ENCODE measurements at places on chromosomes 6 and 20.

GRCh38 chr20:57390604-57391438, at the start of gene RBM38:
TSS of gene RBM38 (plus strand) at chr20:57391396. CDS start at chr20:57391582, 186 bp downstream.
- DNase-seq = peak; percentile 93

GRCh38 chr6:54135665-54136369, 24.6 kb downstream of the MLIP start:
- no peak for DNase-seq

GRCh38 chr20:62760471-62760855, 35.8 kb upstream of the MRGBP start:
- no peak for DNase-seq

DNA sequence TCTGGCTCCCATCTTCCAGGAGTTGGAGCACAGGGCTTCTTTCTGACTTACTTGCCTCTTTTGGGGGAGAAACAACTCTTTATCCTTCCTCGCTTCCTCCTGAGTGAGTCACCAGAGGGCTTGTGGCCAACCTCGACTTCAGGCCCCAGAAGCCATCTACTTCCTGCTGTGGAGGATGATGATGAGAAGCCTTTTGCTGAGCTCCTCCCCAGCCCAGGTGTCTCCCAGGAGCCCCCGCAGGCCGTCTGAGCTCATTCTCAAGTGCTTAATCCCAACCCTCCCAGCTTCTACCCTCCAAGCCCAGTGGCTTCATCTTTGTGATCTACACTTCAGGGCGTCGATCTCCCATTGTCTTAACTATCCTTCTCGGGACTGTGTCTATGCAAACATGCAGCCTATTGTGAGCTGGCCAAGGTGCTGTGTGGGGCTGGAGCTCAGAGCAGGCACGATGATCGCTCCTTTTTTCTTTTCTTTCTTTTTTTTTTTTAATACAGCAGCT, 27.9 kb downstream of the SDCBP2 start:
- DNase-seq = peak; percentile 88

DNA sequence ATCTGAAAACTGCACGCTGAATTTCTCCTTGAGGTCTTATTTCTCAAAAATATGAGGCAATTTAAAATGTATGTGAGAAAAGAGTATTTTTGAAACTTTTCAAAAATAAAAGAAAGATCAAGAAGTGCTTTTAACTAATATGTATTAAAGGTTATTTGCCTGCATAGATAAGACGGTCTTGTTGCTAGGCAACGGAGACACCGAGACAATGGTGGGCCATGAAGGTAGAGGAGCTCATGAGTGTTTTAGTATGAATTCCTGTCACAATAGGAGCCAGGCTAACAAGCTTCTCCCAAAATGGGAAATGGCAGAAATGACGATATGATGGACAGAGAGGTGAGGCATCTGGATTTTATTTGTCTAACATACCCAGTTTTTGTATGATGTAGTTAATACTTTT, 308.2 kb downstream of the SLC35F1 start:
- DNase-seq = no peak

- no peak for DNase-seq
Observed at GRCh38 chr6:26538572-26538902, 371 bp downstream of the HMGN4 start.

DNA sequence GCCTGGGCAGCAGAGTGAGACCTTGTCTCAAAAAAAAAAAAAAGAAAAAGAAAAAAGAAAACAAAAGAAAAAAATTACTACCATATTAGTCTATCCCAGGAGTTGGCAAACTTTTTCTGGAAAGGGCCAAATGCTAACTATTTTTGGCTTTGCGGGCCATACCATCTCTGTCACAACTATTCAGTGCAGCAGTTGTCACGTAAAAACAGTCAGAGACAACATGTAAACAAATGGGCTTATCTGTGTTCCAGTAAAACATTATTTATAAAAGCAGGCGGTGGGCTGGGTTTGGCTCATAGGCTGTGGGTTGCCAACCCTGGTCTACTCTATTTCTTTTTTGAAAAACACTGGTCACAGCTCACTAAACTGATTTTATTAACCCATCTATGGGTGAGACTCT, 53.4 kb downstream of the EYA2 start:
- no peak for DNase-seq

- DNase-seq = no peak
Observed at GRCh38 chr6:127691146-127691545, 114.2 kb downstream of the C6orf58 start.

- no peak for DNase-seq
Observed at GRCh38 chr20:40930561-40930960, 98.1 kb upstream of the TOP1 start.

- no peak for DNase-seq
Observed at GRCh38 chr6:154874773-154875592, 120.1 kb upstream of the TIAM2 start.

GRCh38 chr6:582370-582769, 74.5 kb downstream of the HUS1B start:
- no peak for DNase-seq

DNA sequence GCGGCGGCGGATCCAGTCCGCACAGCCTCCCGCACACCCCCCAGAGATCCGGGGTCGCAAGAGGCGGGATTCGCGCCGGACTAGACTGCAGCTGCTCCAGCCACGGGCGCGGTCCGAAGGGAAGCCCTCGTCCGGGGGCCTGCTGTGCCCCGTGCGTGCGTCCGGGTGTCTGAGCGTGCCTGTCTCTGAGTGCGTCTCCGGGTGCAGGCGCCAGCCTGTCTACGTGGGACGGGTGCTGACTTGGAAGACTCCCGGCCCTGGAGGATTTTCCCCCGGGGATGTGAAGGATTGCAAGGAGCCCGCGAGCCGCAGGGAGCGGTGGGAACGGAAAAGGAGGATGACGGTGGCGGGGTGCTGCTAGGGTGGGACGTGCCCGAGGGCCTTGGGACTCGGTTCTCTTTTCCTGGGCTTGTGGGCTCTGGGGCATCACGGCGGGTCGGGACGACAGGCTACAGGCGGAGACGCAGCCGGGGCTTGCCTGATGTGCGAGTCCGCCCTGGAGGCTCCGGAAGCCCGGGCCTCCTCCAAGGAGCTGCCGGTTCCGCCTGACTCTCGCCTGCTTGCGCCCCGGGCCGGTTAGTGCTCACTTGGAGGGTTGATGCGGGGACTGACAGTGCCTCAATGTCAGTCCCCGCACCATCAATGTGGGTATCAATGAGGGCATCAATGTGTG, 5.7 kb downstream of the MAFB start:
- peak; percentile 60 for DNase-seq

- no peak for DNase-seq
Observed at GRCh38 chr6:10550764-10551163, 29.6 kb downstream of the GCNT2 start.

GRCh38 chr6:53532061-53532797, 12.7 kb downstream of the GCLC start:
- no peak for DNase-seq

- no peak for DNase-seq
Observed at GRCh38 chr6:150600010-150600300, 270 bp downstream of the PLEKHG1 start.

GRCh38 chr6:6218759-6219085, 101.7 kb downstream of the F13A1 start:
- DNase-seq = no peak

DNA sequence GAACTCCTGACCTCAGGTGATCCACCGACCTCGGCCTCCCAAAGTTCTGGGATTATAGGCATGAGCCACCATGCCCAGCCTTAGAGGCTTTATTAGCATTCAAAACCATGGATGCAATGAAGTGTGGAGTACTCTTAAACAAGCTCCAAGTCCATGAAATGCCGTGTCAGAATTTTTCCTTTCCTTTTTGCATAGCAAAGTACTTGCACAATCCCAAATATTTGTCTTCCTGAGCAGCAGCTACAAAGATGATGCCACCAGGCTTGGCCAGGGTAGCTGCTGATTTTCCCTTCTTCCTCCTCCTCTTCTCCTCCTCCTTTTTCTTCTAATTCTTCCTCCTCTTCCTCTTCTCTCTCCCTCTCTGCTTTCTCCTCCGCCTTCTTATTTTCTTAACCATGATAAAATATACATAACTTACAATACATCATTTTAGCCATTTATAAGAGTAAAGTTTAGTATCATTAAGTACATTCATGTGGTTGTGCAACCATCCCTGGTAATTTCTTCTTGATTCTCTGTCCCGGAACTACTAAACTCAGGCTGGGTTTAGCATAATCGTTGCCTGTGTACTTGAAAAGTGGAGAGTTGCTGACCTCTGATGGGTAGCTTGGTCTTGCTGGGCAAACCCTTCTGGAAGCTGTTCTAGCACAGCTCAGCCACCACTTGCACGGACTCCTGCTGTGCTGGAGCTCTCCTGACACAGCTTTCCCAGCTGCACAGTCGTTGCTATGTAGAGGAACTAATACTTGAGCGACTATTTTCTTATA, 20.3 kb downstream of the MUCL3 start:
- DNase-seq = no peak

DNA sequence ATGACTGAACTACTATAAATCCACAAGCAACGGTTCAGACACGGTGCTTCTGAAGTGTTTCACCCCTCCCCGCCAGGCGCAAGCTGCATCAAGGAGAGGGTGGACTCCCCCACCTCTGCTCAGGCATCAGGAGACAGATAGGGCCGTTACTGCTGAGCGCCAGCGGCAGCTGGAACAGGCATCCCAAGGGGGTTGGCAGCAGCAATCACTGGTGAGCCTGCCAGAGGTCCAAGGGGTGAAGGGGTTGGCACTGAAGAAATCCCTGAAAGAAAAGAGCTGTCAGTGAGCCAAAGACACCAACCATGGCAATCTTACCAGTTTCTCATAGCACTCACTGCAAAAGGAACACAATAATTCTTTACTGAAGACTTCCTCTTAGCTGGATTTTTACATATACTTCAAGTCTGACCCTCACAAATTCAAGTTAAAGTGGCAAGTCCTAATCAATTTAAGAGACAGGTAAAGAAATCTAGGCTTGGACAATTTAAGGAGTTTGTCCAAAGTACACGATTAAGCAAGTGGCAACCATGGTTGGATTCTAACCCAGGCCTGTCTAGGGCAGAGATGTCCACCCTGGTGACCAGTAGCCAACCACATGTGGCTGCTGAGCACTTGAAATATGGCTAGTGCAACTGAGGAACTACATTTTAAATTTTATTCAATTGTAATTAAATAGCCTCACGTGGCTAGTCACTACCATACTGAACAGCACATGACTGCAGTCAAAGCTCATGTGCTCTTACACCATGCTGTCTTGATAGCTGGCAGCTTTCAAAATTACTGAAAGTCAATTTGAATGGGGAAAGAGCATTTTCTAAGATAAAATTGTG, 21.7 kb upstream of the TBC1D20 start:
- DNase-seq = no peak

GRCh38 chr6:167079853-167080297, 43.0 kb upstream of the CCR6 start:
- peak; percentile 73 for DNase-seq

GRCh38 chr6:61538801-61539200, 747.2 kb downstream of the KHDRBS2 start:
- no peak for DNase-seq

DNA sequence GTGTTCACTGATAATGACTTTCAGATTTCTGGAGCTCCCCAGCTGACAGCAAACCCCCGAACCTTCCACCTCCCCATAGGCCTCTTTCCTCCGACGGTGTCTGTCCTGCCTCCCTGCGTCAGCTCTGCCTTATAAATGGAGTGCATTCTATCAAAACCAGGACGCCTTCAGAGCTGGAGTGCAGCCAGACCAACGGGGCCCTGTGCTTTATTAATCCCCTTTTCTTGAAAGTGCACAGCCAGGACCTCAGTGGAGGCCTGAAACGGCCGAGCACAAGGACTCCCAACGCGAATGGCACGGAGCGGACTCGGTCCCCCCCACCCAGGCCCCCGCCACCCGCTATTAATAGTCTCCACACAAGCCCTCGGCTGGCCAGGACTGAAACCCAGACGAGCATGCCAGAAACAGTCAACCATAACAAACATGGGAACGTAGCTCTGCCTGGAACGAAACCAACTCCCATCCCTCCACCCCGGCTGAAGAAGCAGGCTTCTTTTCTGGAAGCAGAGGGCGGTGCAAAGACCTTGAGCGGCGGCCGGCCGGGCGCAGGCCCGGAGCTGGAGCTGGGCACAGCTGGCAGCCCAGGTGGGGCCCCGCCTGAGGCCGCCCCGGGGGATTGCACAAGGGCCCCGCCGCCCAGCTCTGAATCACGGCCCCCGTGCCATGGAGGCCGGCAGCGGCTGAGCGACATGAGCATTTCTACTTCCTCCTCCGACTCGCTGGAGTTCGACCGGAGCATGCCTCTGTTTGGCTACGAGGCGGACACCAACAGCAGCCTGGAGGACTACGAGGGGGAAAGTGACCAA, 42.3 kb upstream of the NAA20 start:
- DNase-seq = no peak

DNA sequence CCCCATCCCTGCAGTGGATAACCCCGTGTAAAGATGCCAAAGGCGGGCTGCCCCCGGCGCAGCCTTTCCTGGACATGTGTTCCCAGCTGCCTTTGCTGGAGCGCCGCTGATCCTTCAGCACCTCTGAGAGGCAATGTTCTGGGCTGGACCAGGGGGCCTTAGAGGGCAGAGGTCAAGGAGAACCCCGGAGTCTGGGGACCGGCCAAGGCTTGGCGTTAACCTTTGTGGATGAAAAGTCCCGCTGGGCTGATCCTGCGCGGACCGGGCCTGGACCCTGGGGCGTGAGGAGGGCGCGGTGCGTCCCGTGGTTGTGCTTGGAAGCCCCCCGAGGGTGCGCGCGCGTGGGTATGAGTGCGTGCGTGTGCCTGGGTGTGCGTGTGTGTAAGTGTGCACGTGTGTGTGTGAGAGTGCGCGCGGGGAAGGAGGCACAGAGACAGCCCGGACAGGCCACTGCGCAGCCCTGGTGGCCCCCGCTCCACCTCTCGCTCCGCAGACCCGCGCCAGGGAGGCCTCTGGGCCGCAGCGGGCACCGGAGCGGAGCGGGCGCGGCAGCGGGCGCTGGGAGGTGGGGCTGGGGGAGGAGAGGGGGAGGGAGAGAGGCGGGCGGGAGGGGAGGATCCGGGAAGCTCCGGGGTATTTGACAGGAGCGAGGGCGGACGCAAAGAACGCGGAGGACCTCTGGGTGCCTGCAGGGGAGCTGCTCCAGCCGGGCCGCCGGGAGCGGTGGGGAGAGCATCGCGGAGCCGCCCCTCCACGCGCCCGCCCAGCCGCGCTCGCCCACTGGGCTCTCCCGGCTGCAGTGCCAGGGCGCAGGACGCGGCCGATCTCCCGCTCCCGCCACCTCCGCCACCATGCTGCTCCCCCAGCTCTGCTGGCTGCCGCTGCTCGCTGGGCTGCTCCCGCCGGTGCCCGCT, at the start of gene SMOC2:
Gene SMOC2, plus strand, starts transcription at position 665 of the 914 bp plus-strand sequence. Its CDS starts 187 bp downstream, at position 852.
- DNase-seq = no peak

GRCh38 chr6:6872459-6873344, 235.1 kb upstream of the RREB1 start:
- no peak for DNase-seq

DNA sequence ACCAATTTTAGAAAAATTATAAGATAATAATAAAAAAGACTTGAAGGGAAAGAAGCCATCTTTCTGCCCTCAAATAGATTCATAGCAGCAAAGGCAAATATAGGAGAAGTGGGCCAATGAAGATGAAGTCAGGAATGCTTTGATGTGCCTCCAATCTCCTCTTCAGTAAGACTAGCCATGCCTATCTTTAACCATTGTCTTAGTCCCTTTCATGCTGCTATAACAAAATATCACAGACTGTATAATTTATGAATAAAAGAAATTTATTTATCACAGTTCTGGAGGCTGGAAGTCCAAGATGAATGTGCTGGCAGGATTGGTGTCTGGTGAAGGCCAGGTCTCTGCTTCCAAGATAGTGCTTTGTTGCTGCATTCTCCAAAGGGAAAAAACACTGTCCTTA, 18.8 kb upstream of the SLC17A3 start:
- no peak for DNase-seq

GRCh38 chr6:156821707-156822106, 44.5 kb downstream of the ARID1B start:
- no peak for DNase-seq

GRCh38 chr20:25011831-25012241, 19.3 kb upstream of the APMAP start:
- DNase-seq = no peak

Measured in activated CD4-positive, alpha-beta T cell treated with anti-CD3 and anti-CD28 coated beads, Interleukin-2, amount 10 ng/mL, durations not matched to agents 24 days and 14 days (primary cell).